ENCODE measurements at places on chromosomes 12 and 14. TPM values are rescaled to one million over a fixed set of nuclear protein-coding genes. Genes with fewer than 3 reads are reported as not detected.

Gene SCYL2
- 40.8 TPM for total RNA-seq

DNA sequence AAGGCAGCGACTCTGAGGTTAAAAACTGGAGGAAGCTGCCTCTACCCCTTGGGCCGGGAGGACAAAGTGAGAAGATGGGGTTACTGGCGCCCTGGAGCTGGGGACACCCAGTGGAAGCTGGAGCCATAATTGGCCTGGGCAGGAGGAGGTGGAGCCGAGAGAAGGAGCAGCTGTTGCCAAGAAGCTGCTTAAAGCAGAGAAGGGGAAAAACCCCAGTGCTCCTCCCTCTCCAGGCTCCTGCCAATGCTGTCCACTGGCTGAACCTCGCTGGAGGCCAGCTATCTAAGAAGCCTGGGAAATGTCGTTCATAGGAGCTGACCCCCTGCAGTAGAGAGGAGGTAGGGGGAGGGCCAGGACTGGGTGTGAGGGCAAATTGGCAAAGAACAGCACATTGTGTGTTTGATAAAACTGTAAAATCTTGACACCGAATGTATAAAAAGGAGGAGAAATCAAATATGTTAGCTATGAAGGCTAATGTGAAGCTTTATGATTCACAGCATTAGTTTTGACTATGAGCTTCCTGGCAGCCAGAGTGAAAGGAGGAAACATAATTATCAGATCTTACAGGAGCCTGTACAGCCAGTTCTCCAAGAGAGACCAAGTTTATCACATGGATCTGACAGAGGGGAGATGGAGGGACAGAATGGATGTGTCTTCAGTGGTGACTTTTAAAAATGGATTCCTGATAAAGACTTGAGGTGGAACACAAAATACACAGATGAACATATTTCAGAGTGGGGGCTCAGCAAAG is 9.5 kb downstream of the HHIPL1 start:
- no peak for DNase-seq

Gene RNASE3
- not detected for total RNA-seq

Gene EIF2S3B
- 0.52 TPM for total RNA-seq

Gene INTS13
- 20.8 TPM for total RNA-seq

DNA sequence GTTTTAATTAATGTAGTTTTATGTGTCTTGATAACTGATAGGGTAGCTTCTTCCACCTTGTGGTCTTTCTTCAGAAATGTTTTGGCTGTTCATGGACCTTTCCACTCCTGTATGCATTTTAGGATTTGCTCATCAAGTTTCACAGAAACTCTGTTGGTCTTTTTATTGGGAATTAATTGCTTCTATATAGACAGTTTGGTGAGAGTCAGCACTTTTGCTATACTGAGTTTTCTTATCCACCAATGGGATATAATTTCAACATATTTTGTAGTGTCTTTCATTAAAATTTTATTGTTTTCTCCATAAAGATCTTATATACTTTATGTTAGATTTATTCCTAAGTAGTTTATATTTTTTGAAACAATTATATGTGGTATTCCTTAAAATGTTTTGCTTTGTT is 7.8 kb downstream of the GOLGA5 start:
- DNase-seq = no peak

DNA sequence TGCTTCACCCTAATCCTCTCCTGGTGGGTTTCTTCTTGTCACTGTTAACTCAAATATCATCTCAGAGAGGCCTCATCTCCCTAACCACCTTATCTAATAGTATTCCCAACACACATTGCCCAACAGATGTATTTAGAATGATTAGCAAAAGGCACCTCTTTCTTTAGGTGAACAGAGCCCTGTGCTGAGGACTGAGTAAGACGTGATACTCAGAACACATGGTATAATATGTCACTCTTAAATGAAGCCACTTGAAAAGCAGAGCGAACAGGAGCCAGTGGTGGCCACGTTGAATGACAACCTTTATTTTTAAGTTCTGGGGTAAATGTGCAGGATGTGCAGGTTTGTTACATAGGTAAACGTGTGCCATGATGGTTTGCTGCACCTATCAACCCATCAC is 1.5 kb upstream of the KSR2 start:
- no peak for DNase-seq

- DNase-seq = no peak
These were observed 906.4 kb upstream of the TMEM132C start for GRCh38 chr12:127360580-127360979.

Gene TAS2R30
- total RNA-seq = 2.9 TPM

DNA sequence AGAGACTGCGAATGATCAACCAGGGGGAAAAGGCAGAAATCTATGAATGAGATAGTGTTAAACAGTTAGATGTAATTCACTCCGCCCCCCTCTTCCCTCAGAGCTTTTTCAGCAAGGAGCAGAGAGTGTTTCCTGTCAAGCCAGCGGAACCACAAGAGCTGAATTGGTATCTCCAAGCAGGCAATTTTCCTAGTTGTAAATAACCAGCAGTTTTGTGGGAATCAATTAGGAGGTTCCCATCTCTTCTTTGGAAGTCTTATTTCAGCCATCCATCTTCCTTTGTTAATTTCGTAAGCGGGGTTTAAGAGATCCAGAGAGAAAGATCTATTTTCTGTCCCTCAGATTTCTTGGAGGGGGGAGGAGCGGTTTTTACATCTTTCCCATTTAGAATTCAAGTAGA is 178.0 kb downstream of the FOXN3 start:
- no peak for DNase-seq

GRCh38 chr14:88551980-88552431 is 2.8 kb downstream of the PTPN21 start:
- no peak for DNase-seq

Gene PIP4K2C
- total RNA-seq = 31.0 TPM

Gene OR6C74
- not detected for total RNA-seq

- DNase-seq = no peak
These were observed 120.0 kb upstream of the MDM1 start for GRCh38 chr12:68452078-68452715.

GRCh38 chr14:88305528-88306322 is 17.3 kb downstream of the KCNK10 start:
- DNase-seq = no peak

GRCh38 chr12:6827437-6827911 is 733 bp upstream of the P3H3 start:
- peak; percentile 83 for DNase-seq

Gene GLIPR1L2
- total RNA-seq = 1.1 TPM

GRCh38 chr12:94133964-94134795 is 14.2 kb upstream of the PLXNC1 start:
- DNase-seq = no peak

DNA sequence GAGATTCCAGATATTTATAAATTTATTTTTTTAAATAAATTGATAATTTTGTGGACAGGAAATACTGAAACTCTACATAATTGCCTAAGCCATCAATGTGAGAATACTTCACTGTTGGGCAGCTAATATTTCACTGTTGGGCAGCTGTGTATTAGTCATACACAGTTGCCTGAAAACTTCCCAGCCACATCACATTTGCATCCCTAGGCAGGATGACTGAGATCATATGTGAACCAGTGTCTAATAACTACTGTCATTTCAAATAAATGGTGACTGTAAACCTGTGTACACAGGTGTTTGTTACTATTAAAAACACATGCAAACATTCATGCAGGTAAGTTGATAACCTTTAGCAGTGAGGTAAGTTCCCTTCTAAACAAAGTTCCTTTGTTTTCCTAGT is 43.9 kb downstream of the TMTC3 start:
- no peak for DNase-seq

Gene INHBE
- total RNA-seq = not detected

DNA sequence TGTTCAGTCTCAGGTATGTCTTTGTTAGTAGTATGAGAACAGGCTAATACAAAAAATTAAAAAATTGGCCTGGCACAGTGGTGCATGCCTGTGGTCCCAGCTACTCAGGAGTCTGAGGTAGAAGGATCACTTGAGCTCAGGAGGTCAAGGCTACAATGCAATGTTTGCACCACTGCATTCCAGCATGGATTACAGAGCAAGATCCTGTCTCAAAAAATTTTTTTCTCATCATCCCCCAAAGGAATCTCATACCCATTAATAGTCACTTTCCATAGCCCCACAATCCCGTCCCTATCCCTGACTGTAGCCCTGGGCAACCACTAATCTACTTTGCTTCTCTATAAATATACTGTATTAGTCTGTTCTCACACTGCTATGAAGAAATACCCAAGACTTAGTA is 57.8 kb downstream of the TTC8 start:
- no peak for DNase-seq

DNA sequence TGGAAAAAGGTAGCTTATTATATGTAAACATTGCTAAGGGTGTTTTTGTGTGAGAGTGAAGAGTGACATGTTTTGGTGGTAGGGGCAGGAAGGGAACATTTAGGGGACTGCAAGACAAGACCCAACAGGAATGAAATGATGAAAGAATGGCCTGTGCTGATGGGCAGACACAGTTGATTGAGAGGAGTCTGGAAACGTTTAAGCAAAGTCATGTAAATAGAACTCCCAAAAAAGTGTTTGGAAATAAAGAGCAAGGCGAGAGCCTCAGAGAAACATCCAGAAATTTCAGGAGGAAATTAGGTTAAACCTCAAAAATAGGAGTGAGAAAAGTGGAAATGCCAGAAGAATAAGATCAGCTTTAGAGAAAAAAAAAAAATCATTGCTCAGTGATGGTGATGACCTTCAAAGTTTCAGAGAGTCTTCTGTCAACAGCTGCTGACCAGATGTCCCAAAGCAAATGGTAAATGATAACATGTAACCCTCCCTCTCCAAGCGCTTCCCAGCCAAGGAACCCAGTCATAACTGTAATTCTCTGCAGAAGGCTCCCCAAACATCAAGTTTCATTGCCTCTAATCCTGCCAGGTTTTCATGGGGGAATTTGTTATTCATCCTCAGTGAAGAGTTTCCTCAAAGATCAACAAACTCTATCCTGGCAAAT is 223.2 kb upstream of the FAR2 start:
- no peak for DNase-seq

DNA sequence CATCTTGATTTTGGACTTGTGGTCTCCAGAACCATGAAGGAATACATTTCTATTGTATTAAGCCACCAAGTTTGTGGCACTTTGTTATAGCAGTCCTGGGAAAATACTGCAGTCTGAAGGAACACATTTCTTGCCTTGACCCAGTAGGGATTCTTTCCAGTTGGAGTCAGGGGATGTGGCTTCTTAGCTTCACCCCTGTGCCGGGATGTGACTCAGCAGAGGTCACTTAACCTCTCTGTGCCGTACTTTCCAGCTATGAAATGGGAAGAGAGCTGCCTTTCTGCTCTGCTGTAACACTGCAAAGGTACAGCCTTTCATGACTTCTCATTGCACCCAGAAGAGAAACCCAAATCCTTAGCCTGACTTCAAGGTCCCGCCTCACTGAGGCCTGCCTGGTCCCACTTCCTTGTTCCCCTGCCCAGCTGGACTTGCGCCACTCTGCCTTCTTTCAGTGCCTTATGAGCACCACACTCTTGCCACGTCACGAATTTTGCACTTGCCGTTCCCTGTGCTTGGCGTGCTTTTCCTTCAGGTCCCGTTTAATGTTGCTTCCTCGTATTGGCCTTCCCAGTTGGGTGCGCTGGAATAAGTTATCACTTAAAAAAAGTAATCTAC is 24.2 kb downstream of the CHST11 start:
- peak; percentile 77 for DNase-seq

Gene NR1H4
- total RNA-seq = not detected

DNA sequence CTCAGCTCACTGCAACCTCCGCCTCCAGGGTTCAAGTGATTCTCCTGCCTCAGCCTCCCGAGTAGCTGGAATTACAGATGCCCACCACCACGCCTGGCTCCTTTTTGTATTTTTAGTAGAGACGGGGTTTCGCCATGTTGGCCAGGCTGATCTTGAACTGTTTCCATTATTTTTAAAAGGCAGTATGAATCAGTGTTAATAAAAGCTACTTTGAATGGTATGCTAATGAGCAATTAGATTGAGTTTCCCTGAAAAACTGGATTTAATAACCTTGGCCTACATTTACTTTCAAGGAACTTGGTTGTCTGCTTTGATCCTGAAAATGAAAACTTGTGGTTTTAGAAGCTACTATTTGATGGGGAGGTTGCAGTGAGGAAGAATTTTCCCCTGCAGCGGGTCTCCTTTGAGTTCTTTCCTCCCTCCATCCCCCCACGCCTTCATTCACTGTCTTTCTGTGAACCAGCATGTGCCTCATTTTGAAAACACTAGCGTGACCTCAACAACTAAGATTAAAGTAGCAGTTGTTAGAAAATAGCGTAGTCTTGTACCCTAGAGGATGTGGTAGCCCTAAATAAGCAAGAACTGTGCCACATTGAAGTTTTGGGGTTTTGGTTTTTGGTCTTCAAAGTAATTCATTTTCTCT is 17.8 kb upstream of the RPS6KA5 start:
- DNase-seq = no peak

DNA sequence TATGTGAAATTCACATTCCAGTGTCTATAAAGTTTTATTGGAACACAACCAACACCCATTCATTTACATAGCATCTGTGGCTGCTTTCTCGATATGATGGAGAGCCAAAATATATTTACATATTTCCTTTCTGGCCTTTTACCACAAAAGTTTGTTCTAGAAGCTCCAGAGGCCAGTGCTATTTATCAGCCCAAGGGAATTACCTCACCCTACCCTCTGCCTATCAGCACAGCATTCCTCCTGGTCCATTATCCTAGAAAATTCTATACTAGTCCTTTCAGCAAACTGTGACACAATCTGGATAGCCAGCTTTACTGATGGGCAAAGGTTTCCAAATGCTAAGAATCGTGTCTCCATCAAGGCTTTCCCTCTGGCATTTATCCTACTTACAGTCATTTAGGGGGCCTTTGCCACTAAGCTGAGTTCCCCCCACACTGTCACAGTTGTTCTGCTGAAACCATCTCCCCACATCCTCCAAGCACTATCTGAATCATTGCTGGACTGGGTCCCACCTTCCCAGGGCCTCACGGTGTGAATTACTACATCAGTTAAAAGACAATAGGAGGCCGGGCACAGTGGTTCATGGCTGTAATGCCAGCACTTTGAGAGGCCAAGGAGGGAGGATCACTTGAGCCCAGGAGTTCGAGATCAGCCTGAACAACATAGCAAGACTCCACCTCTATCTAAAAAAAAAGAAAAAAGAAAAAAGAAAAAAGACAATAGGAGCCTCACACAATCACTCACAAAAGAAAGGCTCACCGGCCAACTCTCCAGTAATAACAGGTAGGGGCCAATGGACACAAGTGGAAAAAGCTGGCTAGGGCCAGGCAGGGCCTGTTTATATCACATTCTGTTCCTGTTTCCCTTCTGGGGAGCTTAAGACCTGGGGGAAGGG is 12.1 kb downstream of the SYNE3 start:
- no peak for DNase-seq

DNA sequence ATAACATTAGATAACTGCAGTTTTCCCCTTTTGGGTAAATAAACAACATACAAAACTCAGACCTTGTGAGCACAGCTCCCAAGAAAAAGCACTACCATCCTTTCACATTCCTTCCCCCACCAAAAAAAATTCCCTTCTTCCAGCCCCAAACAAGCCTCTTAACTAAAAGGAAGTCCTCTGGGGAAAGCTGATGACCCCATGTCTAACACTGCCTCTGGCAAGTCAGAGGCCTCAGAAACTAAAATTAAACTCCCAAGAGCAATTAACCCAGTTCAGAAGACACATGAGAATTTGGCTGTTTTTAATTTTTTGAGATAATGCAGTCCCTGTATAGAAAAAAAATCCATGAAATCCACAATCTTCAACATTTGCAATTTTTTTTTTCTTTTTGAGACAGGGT is 127.7 kb downstream of the SPTSSA start:
- DNase-seq = no peak
